Progenitor cell of endocrine pancreas (in vitro differentiated cells): ENCODE measurements at places on chromosomes 3 and 15.
A peak's percentile ranks its signal among the peaks of the same experiment; 100 is the strongest.

GRCh38 chr3:133742351-133743091 is 3.7 kb upstream of the TF start:
- H3K27me3 ChIP-seq, result no peaks in the 10 kb centered on the region
- H3K4me1 ChIP-seq, result peaks cover 14% of the 10 kb centered on the region
- peak overlapping the region; percentile 70 for H3K27ac ChIP-seq

DNA sequence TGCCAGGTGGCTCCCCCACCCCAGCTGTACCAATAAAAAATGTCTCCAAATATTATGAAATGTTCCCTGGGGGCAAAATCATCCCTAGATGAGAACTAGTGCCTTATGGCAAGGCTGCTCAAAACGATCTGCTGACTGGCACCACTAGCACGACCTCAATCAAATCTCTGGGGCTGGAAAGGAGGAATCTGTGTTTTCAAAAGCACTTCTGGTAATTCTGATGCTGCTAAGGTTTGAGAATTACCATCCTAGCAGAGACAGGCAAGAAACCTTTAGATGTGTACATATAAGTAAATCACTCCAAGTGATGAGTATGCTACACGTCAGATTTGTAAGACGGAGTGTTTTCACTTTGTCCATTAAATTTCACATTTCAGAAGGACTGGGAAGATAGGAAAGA is 360.1 kb upstream of the THRB start:
- DNase-seq, result no peak
- H3K36me3 ChIP-seq, result no peaks in the 10 kb centered on the region
- no peak overlapping the region for H3K27ac ChIP-seq
- no peaks in the 10 kb centered on the region for H3K27me3 ChIP-seq
- H3K4me3 ChIP-seq, result no peak overlapping the region

GRCh38 chr3:36540888-36541518 is 160.7 kb downstream of the STAC start:
- H3K27ac ChIP-seq, result no peak overlapping the region
- H3K36me3 ChIP-seq, result no peaks in the 10 kb centered on the region
- peaks cover 12% of the 10 kb centered on the region for H3K27me3 ChIP-seq
- DNase-seq, result no peak

GRCh38 chr15:51083641-51084166 is 11.0 kb downstream of the TNFAIP8L3 start:
- H3K27me3 ChIP-seq, result peaks cover 10% of the 10 kb centered on the region
- H3K4me3 ChIP-seq, result no peak overlapping the region
- H3K27ac ChIP-seq, result no peak overlapping the region
- DNase-seq, result no peak

DNA sequence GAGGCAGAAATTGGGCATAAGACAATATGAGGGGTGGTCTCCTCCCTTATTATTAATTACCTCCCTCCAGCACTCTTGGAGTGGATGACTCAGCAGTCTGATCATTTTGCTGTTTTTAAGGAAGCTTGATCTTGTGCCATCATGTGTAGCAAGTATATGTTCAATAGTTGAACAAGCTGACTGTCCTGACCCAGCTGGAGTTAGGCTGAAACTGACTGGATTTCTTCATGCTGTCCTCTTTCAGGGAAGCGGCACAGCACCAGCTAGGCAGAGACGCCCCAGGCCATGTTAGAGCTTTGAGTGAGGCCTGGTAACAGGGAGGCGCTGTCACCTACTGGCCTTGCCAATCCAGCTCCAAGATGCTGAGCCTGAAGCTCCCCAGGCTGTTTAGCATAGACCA is 54.4 kb upstream of the KIF23 start:
- no peak for DNase-seq
- no peaks in the 10 kb centered on the region for H3K36me3 ChIP-seq
- H3K4me3 ChIP-seq, result no peak overlapping the region
- H3K4me1 ChIP-seq, result peaks cover 25% of the 10 kb centered on the region
- no peaks in the 10 kb centered on the region for H3K27me3 ChIP-seq

DNA sequence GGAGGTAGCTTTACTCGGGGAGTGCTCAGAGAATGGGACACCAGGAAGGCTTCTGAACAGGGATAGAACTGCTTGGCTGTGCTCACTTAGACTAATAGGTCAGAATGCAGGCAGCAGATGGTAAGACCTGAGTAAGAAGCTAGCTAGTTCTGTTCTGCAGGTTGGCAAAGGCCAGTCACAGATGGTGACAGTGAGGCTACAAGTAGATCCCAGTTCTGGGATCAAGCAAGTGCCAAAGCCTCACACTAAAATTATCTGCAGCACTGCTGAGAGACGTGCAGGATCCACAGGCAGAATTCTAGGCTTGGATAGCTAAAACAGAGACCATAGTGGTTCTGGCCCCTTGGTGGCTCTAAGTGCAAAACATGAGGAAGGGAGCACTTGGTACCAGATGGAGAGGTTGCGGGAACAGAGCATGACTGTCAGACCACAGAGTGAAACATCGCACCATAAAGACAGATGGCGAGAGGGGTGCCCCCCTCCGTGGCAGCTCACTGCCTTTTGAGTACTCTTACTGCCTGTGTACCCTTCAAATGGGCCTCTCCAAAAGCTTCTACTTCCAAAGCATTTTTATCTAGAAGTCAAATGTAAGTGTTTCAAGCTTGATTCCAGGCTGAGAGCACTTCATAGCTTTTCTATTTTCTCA is 3.6 kb upstream of the GLCE start:
- DNase-seq, result no peak
- H3K4me3 ChIP-seq, result no peak overlapping the region
- no peak overlapping the region for H3K27ac ChIP-seq
- no peaks in the 10 kb centered on the region for H3K36me3 ChIP-seq
- peaks cover 9% of the 10 kb centered on the region for H3K4me1 ChIP-seq
